ENCODE measurements at places on chromosomes 4 and X. TPM values are rescaled to one million over a fixed set of nuclear protein-coding genes. Genes with fewer than 3 reads are reported as not detected.

GRCh38 chr4:185713731-185714130 lies 98.3 kb downstream of the SORBS2 start:
- DNase-seq: no peak

The ADH1A gene
- not detected for total RNA-seq

DNA sequence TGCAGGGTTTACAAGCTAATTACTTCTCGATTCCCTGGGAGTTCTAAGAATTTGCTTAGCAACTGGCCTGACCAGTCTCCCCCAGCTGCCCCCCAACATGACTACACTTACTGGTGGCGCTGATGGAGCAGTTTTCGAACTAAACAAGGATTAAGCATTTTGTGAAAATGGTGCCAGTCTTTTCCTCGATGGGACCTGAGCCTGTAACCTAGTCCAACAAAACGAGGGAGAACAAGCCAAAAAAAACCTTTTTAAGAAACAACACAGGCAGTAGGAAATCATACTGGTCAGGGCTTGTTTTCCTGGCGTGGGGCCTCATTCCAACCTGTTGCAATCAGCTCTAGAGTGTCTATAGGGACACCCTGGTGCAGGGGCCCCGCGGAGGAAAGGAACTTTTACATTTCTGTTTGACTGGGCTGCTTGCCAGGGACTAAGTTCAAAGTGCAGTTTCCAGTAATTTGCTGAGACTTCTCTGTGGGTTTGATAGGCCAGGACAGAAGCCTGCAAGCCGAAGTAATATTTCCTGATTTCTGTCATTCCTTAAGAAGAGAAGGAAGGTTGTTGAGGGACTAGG lies 158.7 kb downstream of the SPRY1 start:
- peak; percentile 83 for DNase-seq

DNA sequence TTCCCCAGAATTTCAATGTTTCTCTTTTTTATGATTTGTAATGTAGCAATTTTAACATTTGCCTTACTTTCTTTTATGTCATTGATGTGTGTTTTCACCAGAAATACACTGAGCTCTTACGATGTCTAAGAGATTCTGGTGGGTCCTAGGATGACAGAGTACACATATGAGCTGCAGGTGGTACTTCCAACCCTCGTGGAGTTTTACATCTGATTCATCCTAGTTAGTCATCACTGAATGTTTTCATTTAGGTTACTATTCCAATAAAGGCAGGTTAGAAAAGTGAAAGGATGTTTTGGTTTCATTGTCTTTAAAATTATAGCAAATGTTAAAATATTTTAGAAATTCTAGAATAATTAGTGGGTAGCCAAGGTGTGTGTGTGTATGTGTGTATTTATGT lies 605.9 kb downstream of the ADGRL3 start:
- DNase-seq: no peak

The N4BP2 gene
- total RNA-seq: 5.6 TPM

The FMR1NB gene
- not detected for total RNA-seq

The MTMR1 gene
- 12.8 TPM for total RNA-seq

DNA sequence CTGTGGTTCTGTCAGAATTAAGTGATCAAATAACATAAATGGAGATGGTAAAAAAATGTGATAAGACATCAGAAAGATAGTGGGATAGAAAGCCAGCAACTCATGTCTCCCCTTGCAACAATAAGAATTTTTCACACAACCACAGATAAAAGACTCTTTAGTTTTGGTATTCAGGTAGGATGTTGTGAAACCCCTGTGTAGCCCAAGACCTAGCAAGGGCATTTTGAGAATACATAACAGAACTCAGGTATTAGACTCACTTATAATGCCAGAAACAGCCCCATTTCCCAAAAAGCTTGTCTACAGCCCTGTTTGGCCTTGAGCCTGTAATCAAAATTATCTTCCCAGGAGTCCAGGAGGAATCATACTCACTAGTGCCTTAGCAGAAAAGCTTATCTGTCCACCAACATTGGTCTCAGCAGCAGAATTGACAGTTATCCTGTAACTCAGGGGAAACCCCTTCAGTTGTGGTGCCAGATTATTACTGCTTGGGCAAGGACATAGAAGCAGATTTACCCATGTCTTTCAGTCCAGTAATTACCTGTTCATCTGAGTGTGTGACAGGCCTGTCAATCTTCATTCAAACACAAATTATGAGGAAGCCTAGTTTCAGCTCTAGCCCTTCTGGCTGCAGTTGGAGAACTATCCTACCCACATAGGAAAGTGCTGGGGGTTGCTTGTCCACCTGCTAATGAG lies 41.0 kb upstream of the UGT2B17 start:
- no peak for DNase-seq

DNA sequence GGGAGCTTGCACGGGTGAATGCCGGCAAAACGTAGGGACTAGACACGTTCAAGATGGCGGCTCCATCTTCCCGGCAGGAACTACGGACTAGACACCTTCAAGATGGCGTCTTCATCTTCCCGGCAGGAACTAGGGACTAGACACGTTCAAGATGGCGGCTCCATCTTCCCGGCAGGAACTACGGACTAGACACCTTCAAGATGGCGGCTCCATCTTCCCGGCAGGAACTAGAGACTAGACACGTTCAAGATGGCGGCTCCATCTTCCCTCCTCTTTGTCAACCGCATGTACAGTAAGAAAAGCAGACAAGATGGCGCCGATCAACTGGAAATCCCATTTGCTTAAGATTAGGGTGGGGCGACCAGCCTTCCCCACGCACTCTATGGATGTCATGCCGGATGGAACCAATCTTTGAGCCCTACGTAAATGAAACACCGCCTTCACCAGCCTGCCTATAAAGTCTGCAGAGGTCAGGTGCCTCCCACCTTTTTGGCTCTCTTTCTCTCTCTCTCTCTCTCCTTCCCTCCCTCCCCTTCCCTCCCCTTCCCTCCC lies 222.4 kb downstream of the CRLF2 start:
- peak; percentile 18 for DNase-seq

- no peak for DNase-seq
These were observed 361 bp downstream of the QDPR start for GRCh38 chr4:17511509-17511949.

- DNase-seq: peak; percentile 3
These were observed 112.9 kb upstream of the AGA start for GRCh38 chr4:177555007-177555574.

The CPZ gene
- total RNA-seq: not detected

The USP27X gene
- 3.0 TPM for total RNA-seq

The EGFL6 gene
- total RNA-seq: not detected

- peak; percentile 32 for DNase-seq
These were observed 67.0 kb downstream of the SEL1L3 start for GRCh38 chr4:25795566-25796454.

The ADAMTS3 gene
- total RNA-seq: 0.90 TPM

DNA sequence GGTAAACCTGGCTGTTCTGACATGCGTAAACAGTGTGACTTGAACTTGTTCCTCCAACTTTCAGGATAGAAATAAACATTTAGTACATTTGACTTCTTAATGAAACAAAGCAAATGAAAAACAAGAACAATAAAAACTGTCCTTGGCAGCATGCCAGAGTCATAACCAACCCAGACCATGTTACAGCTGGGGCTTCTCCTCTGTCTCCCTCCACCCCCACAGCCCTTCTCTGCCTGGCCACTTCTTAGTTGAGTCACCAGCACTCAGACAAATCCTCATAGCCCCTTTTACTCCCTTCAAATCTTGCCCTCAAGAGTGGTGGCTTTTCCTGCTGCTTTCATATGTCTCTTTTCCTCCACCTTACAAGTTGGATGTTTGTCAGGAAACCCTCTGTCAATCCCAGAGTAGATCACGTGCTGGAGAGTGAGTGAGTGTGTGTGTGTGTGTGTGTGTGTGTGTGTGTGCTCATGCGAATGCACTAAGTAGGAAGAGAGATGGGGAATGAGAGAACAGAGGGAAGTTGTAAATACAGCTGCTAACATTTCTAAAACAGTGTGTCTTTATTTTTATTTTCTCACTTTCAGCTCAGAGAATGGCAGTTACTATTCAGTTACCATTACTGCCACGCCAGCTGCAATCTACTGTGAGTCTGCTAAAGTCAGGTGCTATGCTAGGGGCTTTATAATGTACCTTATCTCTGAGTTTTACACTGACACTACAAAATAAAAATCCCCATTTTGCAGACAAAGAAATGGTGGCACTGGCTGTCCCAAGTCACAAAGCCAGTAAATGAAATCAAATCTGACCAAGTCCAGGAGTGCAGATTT lies 15.0 kb downstream of the SCARB2 start:
- DNase-seq: peak; percentile 91

The RNF128 gene
- total RNA-seq: not detected

The ARL9 gene
- under 0.01 TPM for total RNA-seq

DNA sequence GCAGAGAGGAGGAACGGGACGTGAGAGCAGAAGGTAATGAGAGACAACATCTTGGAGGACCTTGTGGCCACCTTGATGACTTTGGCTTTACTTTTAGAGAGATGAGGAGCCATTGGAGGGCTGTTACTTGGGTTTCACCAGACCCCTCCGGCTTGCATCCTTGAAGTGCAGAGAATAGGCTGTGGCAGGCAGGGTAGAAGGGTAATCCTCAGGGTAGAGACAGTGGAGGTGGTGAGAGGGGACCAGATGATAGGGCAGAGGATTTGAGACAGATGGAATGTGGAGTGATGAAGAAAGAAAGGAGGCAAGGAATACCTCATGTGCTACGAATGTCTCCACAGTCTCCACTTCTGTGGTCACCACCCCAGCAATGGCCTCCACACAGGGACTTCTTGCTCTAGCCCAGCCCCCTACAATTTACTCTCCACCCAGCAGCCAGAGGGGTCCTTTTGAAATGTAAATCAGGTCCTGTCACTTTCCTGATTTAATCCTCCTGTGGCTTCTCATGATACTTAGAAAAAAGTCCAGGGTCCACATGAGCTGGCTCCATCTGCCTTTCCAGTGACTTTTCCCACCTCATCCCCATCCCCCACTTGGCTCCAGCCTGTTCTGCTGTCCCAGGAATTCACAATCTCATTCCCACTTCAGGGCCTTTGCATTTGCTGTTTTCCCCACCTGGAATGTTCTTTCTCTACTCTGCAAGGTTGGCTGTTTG lies 115.0 kb downstream of the PJA1 start:
- DNase-seq: no peak

GRCh38 chr4:36665985-36666527 lies 384.6 kb downstream of the DTHD1 start:
- no peak for DNase-seq

GRCh38 chrX:134551376-134552048 lies 91.5 kb downstream of the HPRT1 start:
- no peak for DNase-seq

The AMTN gene
- not detected for total RNA-seq

DNA sequence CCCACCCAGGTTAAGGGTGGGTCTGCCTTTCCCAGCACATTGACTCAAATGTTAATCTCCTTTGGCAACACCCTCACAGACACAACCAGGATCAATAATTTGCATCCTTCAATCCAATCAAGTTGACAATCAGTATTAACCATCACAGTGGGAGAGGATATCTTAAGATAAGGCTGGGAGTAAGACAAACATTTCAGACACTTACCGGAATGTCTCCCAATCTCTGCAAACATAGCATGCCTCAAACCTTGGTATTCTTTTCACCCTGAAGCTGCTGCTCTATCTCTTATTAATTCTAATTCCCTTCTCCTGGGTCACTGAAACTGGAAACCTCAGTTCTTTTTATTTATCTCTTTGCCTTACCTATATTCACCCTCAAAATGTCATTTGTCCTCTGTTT lies 19.0 kb upstream of the TAPT1 start:
- no peak for DNase-seq

The AVPR2 gene
- 1.9 TPM for total RNA-seq

DNA sequence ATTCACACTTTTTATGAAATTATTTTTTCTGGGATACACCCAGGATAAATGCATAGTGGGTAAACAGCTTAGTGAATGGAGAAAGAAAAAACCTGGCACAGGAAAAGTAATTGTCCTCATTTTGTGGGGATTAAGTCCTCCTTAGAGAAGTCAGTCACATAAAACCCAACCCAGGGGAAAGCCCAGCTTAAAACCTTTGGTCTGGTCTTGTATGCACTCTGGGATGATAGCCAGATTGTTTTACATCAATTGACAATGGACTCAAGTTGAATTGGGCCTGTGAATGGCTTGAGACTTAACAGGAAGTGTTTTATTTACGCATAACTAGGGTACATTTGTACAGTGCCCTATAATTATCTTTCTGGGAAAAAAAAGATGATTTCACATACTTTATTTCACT lies 561.3 kb upstream of the GRIA3 start:
- DNase-seq: no peak

GRCh38 chr4:120293341-120293740 lies 226.7 kb upstream of the MAD2L1 start:
- DNase-seq: no peak
